ENCODE measurements at places on chromosomes 16 and 17.

DNA sequence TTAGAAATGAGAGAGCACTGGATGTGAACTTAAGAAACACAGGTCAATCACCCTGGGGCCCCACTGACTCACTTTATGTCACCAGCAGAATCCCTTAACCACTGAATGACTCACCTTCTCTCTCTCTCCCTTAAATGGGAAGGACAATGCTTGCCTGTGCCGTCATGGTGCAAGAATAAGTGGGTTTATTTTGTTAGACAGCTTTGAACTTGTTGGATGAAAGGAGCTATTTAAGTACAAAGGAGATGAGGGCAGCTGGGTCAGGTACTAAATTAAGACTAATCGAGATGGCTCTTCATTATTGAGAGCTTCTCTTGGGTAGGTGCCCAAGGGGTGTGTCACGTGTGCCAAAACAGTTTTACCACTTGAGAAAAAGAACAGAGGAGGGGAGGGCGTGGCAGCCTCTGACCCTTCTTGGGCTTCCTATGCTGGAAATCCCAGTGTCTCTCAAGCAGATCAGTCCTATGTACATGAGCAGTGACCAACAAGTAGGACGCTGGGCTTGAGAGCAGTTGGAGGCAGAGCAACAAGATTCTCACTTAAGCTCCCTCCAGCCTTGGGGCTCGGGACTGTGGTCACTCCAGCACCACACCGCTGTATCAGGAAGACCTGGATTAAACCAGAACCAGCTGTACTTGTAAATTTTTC lies 6.7 kb upstream of the KRT31 start:
- DNase-seq: no peak
- H3K27ac ChIP-seq: peak overlapping the region; percentile 79
- H3K36me3 ChIP-seq: no peaks in the 10 kb centered on the region
- H3K27me3 ChIP-seq: no peaks in the 10 kb centered on the region
- H3K4me1 ChIP-seq: peaks cover 19% of the 10 kb centered on the region
- H3K4me3 ChIP-seq: peak overlapping the region; percentile 27

GRCh38 chr17:81561494-81561885 lies 9.3 kb upstream of the FAAP100 start:
- DNase-seq: no peak
- no peak overlapping the region for H3K27ac ChIP-seq
- peaks cover 4% of the 10 kb centered on the region for H3K36me3 ChIP-seq
- H3K4me1 ChIP-seq: no peaks in the 10 kb centered on the region

DNA sequence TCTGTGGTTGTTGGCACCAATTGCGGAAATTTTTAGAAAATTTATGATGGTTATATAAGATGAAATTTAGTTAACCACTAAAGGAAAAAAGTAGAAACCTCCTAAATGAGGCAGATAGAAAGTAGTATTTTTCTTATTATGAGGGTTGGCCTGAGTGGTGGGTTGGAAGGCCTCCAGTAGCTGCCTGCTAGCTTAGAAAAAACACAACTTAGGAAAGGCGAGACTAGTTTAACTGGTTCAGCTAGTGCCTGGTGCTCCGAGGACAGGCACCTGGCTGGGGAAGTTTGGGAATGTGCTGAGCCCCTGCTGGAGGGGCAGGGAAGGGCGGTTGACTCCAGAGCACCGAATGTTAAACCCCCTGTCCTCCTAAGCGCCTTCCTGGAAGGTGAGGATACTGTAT lies 19.9 kb downstream of the LDHD start:
- peak overlapping the region; percentile 72 for H3K4me3 ChIP-seq
- H3K27ac ChIP-seq: peak overlapping the region; percentile 91

DNA sequence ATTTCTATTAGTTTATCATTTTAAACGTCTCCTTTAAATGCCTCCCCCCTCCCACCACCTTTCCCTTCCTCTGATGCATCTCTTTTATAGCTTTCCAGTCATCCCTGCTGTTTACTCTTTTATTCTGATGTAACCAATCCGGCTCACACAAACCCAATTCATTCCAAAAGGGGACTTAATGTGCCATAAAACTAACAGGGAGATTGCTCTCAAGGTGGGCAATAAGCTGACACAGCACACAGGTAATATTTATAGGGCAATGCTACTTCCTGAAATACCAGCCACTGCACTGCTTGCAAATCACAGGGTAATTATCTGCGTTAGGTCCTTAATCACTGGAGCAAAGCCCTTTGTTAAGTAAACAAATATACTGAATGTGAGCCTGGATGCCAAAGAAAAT lies 23.3 kb upstream of the CA10 start:
- H3K27ac ChIP-seq: no peak overlapping the region
- H3K4me1 ChIP-seq: peaks cover 10% of the 10 kb centered on the region
- peaks cover 11% of the 10 kb centered on the region for H3K27me3 ChIP-seq
- H3K4me3 ChIP-seq: no peak overlapping the region

- H3K4me1 ChIP-seq: no peaks in the 10 kb centered on the region
- H3K27me3 ChIP-seq: no peaks in the 10 kb centered on the region
- no peak overlapping the region for H3K4me3 ChIP-seq
Measured at GRCh38 chr16:25311039-25311438, 53.4 kb upstream of the ZKSCAN2 start.

GRCh38 chr16:69672998-69673713 lies 53.2 kb downstream of the NQO1 start:
- no peak overlapping the region for H3K4me3 ChIP-seq
- no peaks in the 10 kb centered on the region for H3K4me1 ChIP-seq
- no peaks in the 10 kb centered on the region for H3K27me3 ChIP-seq
- H3K27ac ChIP-seq: no peak overlapping the region
- H3K36me3 ChIP-seq: peaks cover 30% of the 10 kb centered on the region

GRCh38 chr16:87791295-87792204 lies 25.8 kb upstream of the KLHDC4 start:
- no peak overlapping the region for H3K27ac ChIP-seq
- no peak for DNase-seq
- no peaks in the 10 kb centered on the region for H3K36me3 ChIP-seq
- no peaks in the 10 kb centered on the region for H3K27me3 ChIP-seq
- peaks cover 5% of the 10 kb centered on the region for H3K4me1 ChIP-seq

DNA sequence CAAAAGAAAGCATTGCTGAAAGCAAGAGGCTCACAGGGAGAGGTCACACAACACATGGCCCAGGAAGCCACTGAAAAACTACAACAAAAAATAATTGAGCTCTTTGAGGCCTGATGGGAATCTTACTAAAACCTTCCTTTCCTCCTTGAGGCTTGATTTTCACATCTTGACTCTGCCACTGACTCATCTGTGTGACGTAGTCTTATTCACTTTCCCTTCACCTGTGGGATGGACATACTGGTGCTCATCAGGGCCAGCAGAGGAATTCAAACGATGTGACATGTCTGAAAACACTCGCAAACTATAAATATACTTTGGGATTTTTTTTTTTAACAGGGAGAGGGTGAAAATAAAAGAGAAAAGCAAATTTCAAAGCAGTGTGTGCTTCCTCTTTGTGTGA lies 78.3 kb upstream of the ASIC2 start:
- H3K36me3 ChIP-seq: no peaks in the 10 kb centered on the region
- peaks cover 10% of the 10 kb centered on the region for H3K27me3 ChIP-seq
- peak overlapping the region; percentile 83 for H3K27ac ChIP-seq
- DNase-seq: no peak
- H3K4me3 ChIP-seq: no peak overlapping the region

DNA sequence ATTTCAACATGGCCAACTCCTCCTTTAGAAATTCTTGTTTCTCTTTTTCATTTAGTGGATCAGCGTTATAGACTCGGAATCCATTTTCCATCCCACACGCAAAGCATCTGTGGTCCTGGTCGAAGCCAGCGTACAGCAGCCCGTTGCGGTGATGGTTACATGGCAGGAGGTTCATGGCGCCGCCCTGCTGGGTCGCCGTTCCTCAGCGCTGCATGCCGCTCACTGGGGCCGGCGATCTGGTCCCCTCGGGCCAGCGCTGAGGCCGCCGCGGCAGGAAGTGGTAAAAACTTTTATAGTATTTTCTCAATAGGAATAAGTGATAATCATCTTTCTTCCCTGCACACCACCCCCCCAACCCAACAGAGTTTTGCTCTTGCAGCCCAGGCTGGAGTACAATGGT lies 29.9 kb upstream of the RHOT1 start:
- H3K27ac ChIP-seq: no peak overlapping the region
- H3K36me3 ChIP-seq: no peaks in the 10 kb centered on the region
- H3K4me1 ChIP-seq: peaks cover 15% of the 10 kb centered on the region

GRCh38 chr16:89923640-89924296 lies 626 bp downstream of the TUBB3 start:
- H3K36me3 ChIP-seq: no peaks in the 10 kb centered on the region
- no peak for DNase-seq
- no peak overlapping the region for H3K27ac ChIP-seq
- H3K4me3 ChIP-seq: peak overlapping the region; percentile 81
- peaks cover 23% of the 10 kb centered on the region for H3K27me3 ChIP-seq
- no peaks in the 10 kb centered on the region for H3K4me1 ChIP-seq

DNA sequence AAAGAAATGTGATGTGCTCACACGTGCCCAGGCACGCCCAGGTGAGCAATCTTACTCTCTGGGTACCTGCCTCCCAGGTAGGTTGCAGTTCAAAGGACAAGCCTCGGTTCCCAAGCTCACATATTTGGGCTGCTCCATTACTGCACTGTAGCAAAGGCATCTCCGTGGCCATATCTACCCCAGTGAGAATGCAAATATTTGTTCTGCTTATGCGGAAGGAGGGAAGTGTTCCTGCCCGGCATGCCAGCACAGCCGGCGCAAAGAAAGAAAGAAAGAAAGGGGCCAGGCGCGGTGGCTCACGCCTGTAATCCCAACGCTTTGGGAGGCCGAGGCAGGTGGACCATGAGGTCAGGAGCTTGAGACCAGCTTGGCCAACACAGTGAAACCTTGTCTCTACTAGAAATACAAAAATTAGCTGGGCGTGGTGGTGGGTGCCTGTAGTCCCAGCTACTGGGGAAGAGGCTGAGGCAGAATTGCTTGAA lies 30.7 kb downstream of the SLC43A2 start:
- no peaks in the 10 kb centered on the region for H3K27me3 ChIP-seq
- no peak for DNase-seq
- no peaks in the 10 kb centered on the region for H3K4me1 ChIP-seq
- no peaks in the 10 kb centered on the region for H3K36me3 ChIP-seq
- H3K4me3 ChIP-seq: no peak overlapping the region
- peak overlapping the region; percentile 62 for H3K27ac ChIP-seq

DNA sequence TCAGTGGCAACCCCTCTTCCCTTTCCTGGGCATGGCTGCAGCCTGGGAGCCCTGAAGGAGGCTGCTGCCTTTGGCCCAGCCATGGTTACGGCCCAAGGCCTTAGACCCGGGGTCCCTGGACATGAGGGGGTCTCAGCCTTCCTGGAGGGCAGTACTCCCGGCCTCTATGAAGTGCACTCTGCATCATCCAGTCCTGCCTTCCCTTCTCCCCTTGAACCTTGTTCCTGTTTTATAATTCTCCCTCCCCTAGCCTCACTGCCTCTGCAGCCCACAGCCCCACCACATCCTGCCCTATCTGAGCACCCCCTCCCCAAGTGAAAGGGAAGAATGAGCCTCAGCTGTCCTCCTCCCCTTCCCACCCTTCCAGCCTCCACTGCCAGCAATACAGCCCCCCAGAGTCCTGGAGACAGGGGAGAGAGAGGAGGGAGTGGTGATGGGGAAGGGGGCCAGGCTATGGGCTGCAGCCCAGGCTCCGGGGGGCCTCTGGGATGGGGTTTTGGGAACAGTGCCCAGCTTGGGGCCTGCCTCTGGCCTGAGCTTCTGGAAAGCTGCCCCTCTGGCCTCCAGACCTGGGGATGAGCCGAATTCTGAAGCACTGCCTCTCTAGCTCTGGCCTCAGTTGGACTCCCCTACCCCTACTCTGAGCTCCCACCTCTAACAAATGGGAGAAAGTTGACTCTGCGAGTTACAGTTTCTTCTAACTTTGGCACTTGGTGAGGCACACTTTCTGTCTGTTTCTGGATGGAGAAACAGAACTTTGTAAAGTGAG lies 7.6 kb downstream of the CCR7 start:
- H3K27me3 ChIP-seq: peaks cover 26% of the 10 kb centered on the region
- no peak overlapping the region for H3K27ac ChIP-seq
- H3K36me3 ChIP-seq: no peaks in the 10 kb centered on the region
- H3K4me1 ChIP-seq: peaks cover 38% of the 10 kb centered on the region
- DNase-seq: peak; percentile 57
- no peak overlapping the region for H3K4me3 ChIP-seq

DNA sequence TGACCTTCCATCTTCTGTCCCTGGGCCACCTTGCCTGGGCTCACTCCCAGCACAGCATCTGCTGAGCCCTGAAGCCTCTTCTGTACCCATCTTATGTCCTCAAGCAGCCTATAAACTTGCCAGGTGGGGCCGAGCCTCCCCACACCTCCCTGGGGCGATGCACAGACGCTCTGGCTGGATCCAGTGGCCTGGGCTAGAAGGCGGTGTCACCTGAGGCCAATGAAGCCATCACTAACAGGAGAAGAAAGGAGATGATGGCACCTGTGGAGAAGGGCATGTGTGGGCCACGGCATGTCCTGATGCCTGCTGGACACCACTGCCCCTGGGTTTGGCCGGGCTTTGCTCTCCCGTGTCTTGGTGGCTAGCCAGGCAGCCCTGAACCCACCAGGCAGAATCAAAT lies 45.5 kb downstream of the PEMT start:
- no peaks in the 10 kb centered on the region for H3K27me3 ChIP-seq
- no peak for DNase-seq
- H3K27ac ChIP-seq: no peak overlapping the region
- no peak overlapping the region for H3K4me3 ChIP-seq

DNA sequence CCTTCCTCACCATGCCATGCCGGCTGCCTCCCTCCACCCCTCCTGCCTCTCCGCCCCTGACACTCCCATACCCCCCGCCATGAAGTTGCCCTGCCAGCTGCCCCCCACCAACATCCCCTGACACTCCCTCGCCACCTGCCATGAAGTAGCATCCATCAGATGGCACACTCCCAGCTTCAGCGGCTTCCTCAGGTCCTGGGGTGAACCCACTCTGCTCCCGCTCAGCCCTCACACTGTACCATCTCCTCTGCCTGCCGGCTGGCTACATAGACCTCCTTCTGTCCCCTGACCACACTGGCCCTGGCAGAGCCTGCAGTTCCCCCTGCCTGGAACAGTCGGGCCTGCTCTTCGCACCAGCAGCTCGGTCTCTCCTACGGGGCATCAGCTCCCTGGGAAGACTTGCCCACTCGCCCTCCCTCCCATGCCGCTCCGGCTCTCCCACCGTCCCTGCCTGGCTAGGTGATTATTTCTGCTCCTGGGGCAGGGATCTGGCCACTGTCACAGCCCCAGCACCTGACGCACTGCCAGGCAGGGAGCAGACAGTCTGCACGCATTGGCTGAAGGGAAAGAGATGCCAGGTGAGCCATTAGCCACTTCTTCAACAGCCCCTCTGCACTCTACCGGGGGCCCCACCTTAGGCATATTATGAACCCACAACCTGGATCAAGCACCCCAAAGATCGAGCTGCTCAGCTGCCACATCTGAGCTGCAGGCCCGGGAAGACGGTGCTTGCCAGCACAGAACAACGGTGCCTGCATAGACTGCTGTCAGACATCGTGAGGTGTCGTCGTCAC lies 9.0 kb downstream of the CANT1 start:
- no peak for DNase-seq
- peaks cover 5% of the 10 kb centered on the region for H3K4me1 ChIP-seq

GRCh38 chr16:278863-279366 lies 1.5 kb upstream of the ARHGDIG start:
- no peaks in the 10 kb centered on the region for H3K36me3 ChIP-seq
- no peaks in the 10 kb centered on the region for H3K4me1 ChIP-seq
- H3K27me3 ChIP-seq: peaks cover 38% of the 10 kb centered on the region
- DNase-seq: no peak
- no peak overlapping the region for H3K27ac ChIP-seq
